ENCODE measurements at places on chromosomes 4 and X.

DNA sequence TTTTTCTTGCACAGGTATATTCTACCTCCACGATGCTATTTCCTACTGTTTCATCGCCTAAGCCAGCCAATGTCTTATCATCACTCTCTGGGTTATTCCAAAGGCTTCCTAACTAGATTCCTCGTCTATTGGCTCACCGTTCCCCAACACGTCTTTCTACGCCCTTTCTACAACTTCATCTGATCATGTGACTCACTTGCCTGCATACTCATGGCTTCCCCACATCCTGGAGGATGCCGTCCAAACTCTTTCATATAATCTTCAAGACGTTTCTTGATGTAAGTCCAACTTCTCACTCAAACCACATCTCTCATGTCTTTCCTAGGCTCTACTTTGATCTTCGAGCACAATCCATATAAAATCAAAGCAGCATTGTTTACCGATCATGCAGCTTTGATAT lies 322.0 kb upstream of the PPARGC1A start:
- no peak for DNase-seq

DNA sequence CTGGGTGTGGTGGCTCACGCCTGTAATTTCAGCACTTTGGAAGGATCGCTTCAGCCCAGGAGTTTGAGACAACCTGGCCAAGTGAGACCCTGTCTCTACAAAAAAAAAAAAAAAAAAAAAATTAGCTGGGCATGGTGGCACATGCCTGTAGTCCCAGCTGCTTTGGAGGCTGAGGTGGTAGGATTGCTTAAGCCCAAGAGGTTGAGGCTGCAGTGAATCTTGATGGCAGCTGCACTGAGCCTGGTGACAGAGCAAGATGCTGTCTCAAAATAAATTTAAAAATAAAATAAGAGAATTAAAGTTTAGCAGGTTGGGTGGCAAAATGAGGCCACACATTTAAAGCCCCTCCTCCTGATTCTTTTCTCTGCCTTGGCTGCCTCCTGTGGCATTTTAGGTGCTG lies 47.1 kb downstream of the HTT start:
- DNase-seq: no peak

DNA sequence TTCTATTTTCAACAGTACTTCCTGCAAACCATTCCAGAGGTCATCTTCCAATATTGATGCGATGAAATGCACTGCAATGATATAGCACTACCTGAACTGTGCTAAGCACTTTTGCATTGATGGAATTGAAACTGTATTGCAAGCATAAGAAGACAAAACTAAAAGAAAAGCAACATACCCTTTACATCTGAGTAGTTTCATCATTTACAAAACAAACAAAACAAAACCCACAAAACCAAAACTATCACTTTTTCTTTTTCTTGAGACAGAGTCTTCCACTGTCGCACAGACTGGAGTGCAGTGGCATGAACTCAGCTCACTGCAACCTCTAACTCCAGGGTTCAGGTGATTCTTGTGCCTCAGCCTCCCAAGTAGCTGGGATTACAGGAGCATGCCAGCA lies 120.1 kb upstream of the NAP1L5 start:
- no peak for DNase-seq

DNA sequence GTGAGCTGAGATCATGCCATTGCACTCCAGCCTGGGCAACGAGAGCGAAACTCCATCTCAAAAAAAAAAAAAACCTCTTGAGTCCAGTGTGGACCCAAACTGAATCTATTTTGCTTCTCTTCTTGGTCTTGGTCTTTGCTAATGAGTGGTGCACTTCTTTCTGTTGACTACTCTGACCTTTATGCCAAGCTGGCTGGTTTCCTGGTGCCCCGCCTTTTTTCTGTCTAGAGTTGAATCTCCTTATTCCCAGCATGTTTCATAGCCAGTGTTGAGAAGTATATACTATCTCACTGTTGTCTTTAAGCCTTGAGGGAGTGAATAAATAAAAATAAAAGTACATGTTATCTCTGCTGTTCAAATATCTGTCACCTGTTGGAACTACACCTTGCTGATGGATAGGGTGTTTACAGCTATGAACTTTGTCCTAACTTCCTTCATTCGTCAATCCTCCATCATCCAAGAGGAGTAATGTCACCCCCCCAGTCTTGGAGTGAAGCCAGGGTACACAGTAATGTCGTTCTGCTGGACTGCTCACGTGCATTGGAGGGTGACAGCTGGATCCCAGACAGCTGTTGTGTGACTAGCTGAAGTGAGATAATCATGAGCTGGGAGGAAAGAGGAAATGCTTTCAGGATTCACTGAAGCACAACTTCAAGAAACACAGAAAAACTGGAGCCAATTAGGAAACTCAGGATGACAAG lies 99.3 kb upstream of the PRKG2 start:
- no peak for DNase-seq

- DNase-seq: peak; percentile 33
These were observed 4.5 kb downstream of the CXXC4 start for GRCh38 chr4:104490096-104490769.

- no peak for DNase-seq
These were observed 13.9 kb downstream of the OFD1 start for GRCh38 chrX:13748486-13748885.

GRCh38 chr4:138199568-138200235 lies 42.4 kb downstream of the SLC7A11 start:
- no peak for DNase-seq

DNA sequence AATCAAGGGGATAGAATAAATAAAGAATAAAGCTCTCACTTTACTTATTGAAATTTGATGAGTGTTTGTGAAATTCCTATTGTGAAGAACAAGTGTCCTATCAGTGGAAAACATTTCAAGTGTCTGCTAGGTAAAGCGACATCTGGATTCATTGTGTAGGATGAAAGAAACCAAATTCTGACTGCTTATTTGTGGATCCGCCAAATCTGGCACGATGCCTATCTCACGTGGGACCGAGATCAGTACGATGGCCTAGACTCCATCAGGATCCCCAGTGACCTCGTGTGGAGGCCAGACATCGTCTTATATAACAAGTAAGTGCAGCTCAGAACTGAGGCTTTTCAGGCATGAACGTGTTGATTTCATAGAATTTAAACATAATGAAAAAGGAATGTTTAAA lies 1.9 kb downstream of the CHRNA9 start:
- no peak for DNase-seq

- DNase-seq: no peak
These were observed 26.4 kb upstream of the TMPRSS11B start for GRCh38 chr4:68271851-68272357.

GRCh38 chrX:136856551-136856950 lies 24.0 kb downstream of the RBMX start:
- no peak for DNase-seq

GRCh38 chrX:148811236-148811635 lies 310.8 kb downstream of the AFF2 start:
- no peak for DNase-seq

- DNase-seq: no peak
These were observed 87.5 kb upstream of the ZFP42 start for GRCh38 chr4:187908079-187908561.

GRCh38 chr4:162510937-162511336 lies 347.1 kb upstream of the FSTL5 start:
- no peak for DNase-seq

DNA sequence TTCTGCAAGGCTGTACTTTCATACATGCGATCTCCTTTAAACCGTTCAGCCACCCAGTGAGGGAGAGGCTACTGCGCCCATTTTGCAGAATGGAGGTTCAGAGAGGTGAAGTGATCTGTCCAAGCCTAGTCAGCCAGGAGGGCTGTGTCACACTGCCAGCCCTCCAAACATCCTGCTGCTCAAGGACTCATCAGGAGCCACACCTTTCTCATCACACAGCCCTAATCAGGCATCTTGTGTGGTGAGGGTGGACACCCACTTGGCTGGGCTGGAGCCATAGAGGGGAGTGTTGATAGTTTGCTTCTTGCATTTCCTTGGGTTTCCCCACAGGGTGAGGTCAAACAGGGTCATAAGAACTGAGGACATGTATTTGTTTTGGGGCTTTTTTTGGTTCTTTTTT lies 5.4 kb upstream of the CXCR3 start:
- DNase-seq: no peak

DNA sequence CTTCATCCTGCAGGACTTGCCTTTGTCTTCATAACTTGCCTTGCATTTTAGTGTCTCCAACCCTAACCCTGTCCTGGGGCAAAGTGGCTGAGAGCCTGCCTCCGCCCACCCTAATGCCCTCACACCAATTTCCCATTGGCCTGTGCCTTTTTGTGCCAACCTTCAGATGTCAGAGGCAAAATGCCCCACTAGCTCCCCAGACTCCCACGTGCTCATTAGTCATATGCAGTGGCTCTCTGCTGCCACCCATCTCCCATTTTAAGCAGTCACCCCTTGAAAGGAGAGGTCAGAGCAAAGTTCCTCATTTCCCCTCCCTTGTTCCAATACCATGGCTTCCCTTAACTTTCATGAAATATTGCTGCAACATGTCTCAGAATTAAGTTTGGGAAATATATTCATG lies 74.8 kb upstream of the PASD1 start:
- no peak for DNase-seq

DNA sequence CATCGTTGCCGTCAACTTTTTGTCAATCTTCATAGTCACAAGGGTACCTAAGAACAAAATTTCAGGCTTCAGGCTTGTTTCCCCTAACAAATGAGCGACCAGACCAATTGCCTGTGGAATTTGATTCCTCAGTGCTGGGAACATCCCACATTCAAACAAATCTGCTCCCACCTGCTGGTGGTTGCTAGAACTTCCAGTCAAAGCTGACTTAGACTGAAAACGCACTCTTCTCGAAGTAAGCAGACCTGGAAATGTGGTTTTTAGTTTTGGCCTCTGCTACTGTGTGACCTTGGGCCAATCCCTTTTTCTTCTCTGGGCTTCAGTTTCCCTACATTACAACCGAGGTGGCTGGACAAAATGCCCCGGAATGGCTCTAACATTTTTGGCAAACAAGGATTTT lies 1.8 kb upstream of the GABRQ start:
- peak; percentile 11 for DNase-seq

DNA sequence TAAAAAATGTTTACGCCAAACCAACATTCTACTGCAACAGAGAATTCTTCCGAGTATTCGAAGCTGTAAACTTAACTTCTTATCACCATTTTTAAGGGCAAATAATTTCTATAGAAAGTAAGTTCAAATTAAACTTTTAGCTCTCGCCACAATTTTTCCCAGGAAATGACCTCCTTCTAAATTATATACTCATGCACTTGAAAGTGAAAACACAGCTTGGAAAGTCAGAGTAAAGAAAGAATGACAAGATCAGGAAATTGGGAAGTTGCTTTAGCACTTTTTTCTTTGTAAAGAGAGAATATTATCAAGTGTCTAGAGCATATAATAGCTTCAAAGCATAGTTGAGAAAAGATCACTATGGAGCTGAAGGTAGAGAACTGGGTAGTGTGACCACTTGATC lies 1.2 kb downstream of the CYBB start:
- no peak for DNase-seq

DNA sequence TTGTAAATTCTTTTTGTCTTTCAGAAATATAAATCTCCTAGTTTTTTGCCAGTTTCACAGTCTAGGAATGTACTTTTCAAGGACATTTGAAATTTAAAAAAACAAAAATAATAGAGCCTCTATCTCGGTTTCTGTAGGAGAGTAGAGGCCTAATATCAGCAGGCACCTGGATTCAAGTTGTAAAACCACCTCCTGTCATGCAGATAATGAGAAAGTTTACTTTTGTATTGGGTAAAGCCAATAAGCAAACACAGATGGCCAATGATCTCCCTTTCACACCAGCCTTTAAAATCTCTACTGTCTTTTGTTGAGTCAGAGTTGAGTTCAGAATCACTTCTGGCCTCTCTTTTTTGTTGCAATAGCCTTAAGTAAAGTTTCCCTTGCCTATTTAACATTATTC lies 1499.9 kb downstream of the PCDH18 start:
- no peak for DNase-seq

- peak; percentile 78 for DNase-seq
These were observed 91.9 kb downstream of the TSPAN5 start for GRCh38 chr4:98566361-98567008.

DNA sequence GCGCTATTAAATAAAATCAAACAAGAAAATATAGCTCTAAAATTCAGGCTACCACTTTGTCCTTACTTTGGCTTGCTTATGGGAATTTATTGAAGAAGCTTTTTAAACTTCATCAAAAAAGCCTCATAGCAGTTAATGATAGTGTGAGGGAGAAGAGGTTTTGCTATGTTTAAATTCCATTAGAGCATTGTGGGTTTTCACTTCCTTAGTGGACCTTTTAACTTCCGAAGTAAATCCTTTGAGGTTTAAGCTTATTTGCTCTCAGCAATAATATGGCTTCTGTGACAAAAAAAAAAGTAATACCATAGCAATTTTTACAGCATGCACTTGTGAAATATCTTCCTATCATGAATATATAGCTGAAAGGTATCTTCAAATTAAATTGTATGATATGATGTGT lies 120.2 kb upstream of the NDST4 start:
- no peak for DNase-seq

GRCh38 chrX:136268051-136269048 lies 17.1 kb upstream of the MAP7D3 start:
- no peak for DNase-seq

DNA sequence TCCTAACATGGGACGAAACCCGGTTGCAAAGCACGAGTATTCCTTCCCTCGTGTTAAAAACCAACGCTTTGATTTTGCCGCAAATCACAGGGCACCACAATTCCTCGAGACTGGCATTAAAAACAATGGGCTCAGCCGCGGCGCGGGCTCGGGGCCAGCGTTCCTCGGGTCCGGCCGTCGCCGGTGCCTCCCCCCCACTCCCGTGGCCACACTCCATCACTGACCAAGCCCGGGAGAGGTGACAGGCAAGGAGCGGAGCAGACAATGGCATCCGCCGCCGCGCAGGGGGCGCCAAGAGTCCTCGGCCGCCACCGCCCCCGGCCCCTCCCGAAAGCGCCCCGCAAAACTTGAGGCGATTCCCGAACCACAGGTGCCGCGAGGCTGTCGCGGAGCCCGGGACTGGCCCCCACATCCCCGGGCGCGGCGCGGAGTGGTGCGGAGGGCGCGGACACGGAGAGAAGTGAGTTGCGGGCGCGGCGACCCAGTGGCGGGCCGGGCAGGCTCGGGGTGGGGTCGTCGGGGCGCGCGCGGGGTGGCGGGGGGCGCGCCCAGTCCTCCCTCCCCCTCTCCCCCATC lies 445 bp downstream of the AP1S2 start:
- peak; percentile 18 for DNase-seq

GRCh38 chr4:136650541-136651277 lies 881.6 kb downstream of the PCDH18 start:
- DNase-seq: no peak

DNA sequence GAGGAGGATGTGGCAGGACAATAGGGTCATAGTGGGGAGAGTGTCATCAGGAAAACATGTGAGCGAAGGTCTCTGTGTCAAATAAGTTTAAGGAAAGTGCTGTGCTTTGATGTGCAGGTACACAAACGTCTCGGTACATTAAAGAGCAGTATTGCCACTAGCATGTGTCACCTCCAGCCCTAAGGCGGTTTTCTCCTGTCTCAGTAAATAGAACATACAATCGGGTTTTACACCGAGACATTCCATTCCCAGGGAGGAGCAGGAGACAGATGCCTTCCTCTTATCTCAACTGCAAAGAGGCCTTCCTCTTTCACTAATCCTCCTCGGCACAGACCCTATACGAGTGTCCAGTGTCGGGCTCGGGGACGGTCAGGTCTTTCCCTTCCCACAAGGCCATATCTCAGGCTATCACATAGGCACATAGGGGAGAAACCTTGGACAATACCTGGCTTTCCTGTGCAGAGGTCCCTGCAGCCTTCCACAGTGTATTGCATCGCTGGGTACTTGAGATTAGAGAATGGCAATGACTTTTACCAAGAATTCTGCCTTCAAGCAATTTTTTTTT lies 684.5 kb downstream of the PDHA2 start:
- no peak for DNase-seq

GRCh38 chr4:101025755-101026154 lies 321.6 kb downstream of the PPP3CA start:
- no peak for DNase-seq

GRCh38 chrX:143663755-143664154 lies 27.9 kb upstream of the SLITRK4 start:
- DNase-seq: no peak

All from nucleus accumbens (tissue), 56 donors.